Right renal cortex interstitium (tissue), 3 donors: ENCODE measurements at places on chromosomes 12 and 14. TPM values are rescaled to one million over a fixed set of nuclear protein-coding genes. Genes with fewer than 3 reads are reported as not detected.

- no peak for DNase-seq
Measured at GRCh38 chr12:62258941-62259630, 1.1 kb upstream of the USP15 start.

- no peak for DNase-seq
Measured at GRCh38 chr12:73221836-73222235, 949.7 kb downstream of the TRHDE start.

DNA sequence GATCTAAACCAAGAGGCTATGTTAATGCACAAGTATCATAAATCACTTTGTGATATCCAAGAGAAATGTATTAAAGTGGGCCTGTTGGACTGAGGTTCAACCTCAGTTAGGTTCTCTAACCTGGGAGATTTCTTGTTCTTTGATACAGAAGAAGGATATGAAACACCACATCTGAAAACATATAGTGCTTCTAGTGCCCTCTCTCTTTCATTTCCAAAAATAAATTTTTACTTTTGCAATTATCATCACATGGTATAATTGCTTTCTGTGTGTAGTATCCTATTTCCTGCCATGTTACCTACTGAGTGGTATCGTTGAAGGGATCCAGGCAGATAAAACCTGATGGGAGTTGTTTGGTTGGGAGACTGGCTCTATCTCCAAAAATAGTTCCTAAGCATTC, 264.9 kb downstream of the CCER1 start:
- DNase-seq = no peak

OAS2 gene
- 7.7 TPM for polyA plus RNA-seq

KRT80 gene
- polyA plus RNA-seq = 0.89 TPM

AKAP5 gene
- polyA plus RNA-seq = 5.2 TPM
